Activated CD4-positive, CD25-positive, alpha-beta regulatory T cell (primary cell): ENCODE measurements at places on chromosomes 7 and 10.

GRCh38 chr7:50653126-50653864 is 88.1 kb upstream of the DDC start:
- DNase-seq: no peak

DNA sequence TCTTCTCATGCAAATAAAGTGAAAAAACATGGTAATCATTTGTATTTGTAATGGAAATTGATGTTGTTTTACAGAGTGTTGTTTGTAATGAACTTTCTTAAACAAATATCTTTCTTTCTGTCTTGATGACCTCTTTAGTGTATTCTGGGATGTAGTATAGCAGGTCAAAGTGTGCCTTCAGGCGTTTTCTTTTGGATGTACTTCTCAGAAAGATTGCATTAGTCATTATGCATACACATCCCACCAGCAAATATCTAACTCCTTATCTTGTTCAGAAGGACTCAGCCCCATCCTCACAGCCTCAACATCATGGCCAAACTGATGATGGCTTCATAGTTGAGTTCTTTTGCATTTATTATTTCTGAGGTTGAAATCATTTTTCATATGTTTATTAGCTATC is 124.7 kb downstream of the LRRC18 start:
- no peak for DNase-seq

- DNase-seq: no peak
These were observed 21.7 kb downstream of the SRRM3 start for GRCh38 chr7:76223286-76223972.

DNA sequence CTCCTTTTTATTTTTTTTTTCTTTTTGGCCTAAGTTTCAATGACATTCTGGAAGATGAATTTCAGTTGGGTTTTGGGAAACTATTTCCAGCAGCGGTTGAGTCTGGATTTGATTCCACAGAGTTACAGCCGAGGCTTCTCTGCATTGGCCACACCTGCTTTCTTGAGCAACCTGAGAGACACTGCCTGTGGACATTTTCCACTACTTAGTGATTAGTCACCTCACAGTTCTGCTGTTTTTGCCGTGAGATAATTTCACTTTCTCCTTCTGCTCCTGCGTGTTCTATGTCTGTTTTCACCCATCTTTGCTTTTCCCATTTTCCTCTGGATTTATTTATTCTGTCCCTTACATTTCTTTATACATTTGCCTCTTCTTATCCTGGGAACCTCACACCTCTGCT is 243.0 kb downstream of the BICC1 start:
- DNase-seq: no peak

GRCh38 chr7:14288701-14289100 is 299.2 kb upstream of the ETV1 start:
- DNase-seq: no peak

GRCh38 chr7:29749701-29750321 is 56.5 kb upstream of the WIPF3 start:
- DNase-seq: no peak

- no peak for DNase-seq
These were observed 32.0 kb upstream of the STRIP2 start for GRCh38 chr7:129401967-129402860.

DNA sequence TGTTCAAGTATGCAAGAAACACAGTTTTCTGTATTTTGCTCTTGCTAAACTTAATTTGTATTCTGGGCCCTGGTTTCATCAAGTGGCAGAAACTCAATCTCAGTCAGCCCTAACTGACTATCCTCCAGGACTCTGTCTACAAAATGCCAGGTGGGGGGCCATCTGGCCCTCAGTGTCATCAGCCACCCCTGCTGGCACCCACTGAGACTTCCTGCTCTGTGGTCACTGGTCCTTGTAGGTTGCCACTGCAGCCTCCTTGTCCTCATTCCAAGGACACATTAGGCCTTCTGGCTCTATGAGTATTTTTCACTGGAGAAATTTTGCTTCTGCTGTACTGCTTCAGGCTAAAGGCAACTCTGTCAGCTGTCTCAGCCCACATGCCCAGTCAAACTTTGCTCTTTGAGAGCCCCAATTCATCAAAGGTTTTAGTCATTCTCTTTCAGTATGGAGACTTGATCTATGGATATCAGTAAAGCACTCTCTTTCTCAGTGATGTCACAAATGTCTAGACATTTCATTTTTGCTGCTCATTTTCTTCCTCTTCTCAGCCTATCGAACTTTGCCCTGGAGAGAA is 163.6 kb downstream of the KCND2 start:
- no peak for DNase-seq

GRCh38 chr10:117590101-117590875 is 47.7 kb downstream of the EMX2 start:
- no peak for DNase-seq

- DNase-seq: no peak
These were observed 36.8 kb downstream of the COL28A1 start for GRCh38 chr7:7498856-7499255.

GRCh38 chr10:75910032-75910431 is 478.6 kb downstream of the LRMDA start:
- no peak for DNase-seq

DNA sequence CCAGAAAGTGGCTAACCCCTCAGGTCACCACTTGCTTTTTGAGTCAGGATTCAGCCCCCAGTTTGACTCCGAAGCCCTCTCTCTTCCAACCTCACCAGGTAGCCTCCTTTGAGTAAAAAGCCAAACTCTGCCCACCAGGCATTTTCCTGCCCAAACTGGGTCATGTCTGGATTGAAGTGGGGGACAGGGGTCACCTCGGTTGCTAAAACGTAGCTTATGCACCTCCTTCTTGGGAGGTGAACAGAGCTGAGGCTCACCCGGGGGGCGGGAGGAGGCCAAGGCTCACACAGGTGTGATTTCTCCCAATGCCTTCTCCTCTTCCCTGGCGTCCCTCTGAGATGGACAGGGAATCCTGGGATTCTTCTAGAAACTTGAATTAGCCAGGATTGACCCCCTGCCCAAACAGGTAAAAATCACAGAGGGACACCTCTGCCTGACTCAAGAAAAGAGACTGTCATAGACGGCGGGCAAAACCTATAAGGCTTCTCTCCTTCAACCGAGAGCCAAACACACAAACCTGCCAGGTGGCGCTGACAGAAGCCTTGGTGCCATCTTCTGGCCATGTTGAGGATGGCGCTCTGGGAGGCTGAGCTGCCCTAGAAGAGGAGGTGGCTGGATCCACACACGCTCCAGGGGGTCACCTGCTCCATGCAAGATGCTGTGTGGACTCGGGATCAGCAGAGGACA is 51.6 kb downstream of the PRLHR start:
- peak; percentile 10 for DNase-seq

DNA sequence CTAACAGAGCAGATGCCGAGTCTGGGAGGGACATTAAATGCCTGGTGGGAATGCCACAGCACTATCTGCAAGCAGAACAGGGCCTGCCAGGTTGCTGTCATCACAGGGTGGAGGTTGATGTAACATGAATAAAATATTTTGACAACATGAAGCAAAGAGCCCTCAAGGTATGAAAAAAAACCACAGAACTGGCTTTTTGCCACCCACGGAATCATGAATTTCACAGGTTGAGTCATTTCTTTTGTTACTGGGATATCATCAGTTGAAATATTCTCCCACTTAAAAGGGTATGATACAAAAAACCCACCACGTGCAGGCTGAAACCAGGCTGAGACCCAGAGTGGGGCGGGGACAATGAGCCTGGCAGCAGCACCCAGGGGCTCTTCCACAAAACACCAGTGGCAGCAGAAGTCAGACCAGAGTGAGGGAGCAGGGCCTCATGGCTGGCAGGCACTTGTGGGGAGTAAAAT is 220.1 kb downstream of the TNS3 start:
- DNase-seq: no peak

DNA sequence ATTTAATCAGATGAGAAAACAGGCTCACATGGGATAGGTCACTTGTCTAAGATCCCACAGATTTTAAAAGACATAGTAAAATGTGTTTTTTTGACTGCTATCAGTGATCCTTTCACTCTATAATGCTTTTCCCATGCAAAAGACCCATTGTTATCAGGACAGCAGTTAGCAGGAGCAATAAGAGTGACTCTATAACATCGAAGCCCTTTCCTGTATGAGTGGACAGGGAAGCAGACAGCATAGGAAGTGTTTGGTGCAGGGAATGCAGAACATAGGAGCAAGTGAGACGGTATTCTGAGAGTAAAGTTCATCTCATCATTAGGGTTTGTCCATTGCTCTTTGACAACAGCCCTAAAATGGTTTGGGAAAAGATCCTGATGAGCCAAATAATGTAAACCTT is 68.5 kb downstream of the SLC25A13 start:
- no peak for DNase-seq

DNA sequence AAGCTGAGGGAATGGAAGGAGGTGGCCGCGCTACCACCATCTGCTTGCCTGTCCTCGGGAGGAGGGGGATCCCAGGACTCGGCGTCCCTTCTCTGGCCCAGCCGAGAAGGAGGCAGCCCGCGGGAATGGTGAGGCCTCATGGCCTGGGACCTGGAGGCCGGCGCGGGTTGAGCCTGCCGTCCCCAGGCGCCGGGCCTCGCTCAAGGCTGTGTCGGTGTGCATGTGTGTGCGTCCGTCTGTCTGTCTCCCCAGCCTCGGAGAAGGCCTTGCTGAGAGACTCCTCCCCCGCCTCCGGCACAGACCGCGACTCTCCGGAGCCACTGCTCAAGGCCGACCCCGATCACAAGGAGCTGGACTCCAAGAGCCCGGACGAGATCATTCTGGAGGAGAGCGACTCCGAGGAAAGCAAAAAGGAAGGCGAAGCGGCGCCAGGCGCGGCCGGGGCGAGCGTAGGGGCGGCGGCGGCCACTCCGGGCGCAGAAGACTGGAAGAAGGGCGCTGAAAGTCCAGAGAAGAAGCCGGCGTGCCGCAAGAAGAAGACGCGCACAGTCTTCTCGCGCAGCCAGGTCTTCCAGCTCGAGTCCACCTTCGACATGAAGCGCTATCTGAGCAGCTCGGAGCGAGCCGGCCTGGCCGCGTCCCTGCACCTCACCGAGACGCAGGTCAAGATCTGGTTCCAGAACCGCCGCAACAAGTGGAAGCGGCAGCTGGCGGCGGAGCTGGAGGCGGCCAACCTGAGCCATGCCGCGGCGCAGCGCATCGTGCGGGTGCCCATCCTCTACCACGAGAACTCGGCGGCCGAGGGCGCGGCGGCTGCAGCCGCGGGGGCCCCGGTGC is 1.3 kb downstream of the HMX3 start:
- DNase-seq: no peak

DNA sequence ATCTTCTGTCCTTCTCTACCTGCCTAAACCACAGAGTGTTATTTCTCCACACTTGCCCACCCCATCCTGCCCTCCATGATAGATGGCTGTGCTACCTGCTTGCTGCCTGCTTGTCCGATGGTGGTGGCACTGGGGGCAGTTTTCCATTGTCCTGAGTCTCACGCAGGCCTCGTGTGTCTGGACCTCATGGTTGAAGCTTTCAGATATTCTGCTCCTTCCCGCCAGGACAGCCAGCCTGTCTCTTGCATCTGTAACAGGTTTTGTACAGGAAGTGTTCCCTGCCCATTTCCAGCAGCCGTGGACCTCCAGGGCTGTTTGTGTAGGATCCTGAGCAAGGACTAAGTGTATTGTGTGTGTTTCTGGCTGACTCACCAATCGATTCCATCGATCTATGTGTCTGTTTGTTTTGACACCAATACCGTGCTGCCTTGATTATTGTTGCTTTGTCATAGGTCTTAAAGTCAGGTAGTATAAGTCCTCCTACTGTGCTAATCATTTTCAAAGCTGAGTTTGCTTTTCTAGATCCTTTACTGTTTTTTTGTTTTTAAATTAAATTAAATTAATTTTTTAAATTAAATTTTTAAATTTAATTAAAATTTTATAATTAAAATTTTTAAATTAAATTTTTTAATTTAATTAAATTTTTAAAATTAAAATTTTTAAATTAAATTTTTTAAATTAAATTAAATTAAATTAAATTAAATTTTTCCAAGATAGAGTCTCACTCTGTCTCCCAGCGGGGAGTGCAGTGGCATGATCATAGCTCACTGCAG is 8.5 kb downstream of the IL15RA start:
- DNase-seq: no peak

- no peak for DNase-seq
These were observed 20.5 kb downstream of the ITPRIP start for GRCh38 chr10:104317726-104318299.

- no peak for DNase-seq
These were observed 21.1 kb upstream of the EZH2 start for GRCh38 chr7:148905093-148905666.

DNA sequence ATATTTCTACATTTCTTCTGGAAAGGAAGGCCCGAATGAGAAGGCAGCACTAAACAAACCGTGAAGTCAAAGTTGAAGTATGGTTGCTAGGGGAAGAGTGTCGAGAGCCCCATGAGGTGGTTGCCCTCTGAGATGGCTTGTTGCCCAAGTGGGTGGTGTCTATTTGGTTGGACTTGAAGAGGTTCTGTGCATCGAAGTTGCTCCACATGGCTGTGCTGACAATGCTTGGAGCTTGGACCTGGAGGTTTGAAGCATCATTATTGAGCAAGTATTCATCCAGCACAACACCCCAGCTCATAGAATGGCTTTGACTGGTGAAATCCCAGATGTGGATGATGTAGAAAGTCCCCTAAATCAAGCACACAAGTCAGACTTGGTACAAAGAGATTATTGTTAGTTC is 165.2 kb upstream of the CDCA7L start:
- DNase-seq: no peak

DNA sequence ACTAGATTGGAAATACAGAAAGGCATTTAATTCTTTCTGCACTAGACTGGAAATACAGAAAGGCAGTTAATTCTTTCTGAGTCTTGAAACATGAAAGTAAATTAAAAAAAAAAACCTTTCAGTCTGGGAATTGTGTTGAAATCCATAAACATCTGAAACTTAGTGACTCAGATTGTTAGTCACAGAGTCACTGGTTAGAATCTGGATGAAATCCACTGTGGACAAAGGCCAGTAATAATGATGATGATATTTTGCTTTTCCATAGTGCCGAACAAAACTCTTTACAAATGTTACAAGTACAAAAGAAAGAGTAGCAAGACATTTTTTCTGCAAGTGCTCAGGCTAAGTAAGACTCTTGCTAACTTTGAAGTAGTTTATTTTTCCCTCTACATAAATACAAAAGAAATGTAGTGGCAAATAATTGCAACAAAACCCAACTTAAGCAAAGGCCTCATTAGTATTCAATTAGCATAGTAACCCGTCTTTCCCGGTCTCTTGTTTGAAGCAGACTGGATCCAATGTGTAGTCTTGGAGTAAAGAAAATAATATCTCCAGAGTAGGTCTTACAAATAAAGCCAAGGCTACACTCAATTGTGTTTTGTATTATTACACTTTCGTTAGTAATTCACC is 5.8 kb upstream of the PRTFDC1 start:
- DNase-seq: no peak

GRCh38 chr10:96271016-96271815 is at the start of gene BLNK:
Gene BLNK, minus strand, starts transcription at chr10:96271569. Its CDS starts 171 bp downstream, at chr10:96271398.
- DNase-seq: no peak

DNA sequence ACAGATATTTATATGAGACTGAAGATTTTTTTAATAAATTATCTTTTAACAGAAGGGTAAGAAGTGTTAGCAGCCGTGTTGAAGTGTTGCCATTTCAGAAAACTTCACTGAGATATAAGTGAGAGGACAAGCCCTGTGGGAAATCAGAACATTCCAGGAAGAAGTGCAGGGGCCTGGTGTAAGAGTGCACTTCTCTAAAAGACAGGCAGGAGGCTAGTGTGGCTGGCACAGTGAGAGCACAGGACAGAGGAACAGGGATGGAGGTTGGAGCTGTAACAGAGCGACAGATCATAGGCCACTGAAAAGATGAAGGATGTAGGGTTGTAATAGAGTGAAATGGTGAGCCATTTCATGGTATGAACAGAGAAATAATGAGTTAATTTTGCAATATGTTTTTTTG is 608.9 kb downstream of the SORCS1 start:
- no peak for DNase-seq
